C1 segment of cervical spinal cord (tissue), 14 donors: ENCODE measurements at places on chromosomes 2 and 18.

DNA sequence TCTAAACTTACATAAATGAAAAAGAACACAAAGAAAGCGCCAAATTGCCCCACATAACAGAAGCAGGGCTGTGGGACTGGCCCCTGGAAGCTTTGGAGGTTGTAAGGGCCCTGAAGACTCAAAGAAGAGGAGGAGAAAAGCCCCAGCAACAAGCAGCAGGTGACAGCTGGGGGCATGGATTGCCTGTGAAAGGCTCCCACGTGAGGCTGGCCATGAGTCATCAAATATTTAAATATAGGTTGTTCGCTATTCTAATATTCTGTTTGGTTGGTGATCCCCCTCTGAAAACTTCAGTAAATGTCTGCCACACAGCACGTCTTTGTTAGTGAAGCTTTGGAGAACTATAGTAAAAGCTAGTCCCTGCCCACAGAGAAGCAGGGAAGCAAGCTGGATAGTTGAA lies 132.4 kb downstream of the MREG start:
- no peak for DNase-seq

- DNase-seq: no peak
Measured at GRCh38 chr18:62445386-62445917, 77.4 kb upstream of the ZCCHC2 start.

- no peak for DNase-seq
Measured at GRCh38 chr2:134491771-134492441, 226.9 kb downstream of the TMEM163 start.

- no peak for DNase-seq
Measured at GRCh38 chr2:138699421-138699820, 80.8 kb downstream of the NXPH2 start.

DNA sequence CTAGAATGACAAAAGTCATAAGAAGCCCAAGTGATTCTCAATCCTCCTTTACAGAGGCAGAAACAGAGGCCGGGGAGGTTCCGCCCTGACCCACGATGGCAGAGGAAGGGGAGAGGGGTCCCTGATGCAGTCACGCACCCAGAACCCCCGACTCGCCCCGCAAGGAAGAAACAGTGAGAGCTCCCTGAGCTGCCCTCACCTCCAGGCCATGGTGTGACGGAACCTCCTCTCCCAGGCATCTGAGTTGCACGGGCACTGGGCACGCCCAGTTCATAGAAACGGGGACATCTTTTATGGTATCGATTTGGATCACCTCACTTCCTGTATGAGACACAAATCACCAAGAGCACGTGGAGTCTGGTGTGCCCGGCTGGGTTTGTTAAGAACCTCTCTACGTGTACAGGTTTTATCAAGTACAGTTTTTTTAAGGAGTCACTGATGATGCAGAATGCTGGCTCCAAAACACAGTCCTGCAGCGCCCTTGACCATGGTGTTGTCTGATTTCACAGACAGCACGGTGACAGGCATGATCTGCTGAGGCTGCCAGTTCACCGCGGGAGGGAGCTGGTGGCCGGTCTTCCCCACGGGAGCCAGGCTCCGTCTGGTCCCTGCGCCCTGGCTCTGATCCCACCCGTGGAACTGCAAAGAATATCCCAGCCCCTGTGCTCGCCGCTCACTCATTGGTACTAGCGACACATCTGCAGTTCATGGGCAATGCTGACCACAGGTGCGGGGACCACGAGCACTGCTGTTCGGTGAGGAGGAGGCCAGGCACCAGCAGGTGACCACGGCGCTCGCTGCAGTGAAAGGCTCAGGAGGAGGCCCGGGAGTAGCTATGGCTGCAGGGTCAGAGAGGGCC lies 35.6 kb downstream of the PXDN start:
- DNase-seq: no peak

DNA sequence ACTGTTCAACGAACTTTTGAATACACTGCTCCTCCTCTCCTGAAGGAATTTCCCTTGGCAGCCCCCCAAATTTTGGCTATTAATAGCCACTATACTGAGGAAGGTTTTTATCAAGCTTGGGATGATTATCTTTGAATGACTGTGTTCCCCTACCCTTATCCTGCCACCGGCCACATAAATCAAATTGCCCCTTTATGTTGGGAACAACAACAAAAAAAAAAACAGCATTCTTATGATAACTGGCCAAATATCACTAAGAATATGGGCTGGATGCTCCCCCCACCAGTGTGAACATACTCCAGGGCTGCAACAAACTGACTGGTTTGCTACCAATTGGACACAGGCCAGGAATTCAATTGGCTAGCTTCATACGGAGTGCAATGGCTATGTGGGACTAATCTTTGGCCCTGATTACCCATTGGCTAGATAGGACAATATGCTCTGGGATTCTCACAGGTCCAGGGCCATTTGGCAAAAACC lies 20.6 kb downstream of the DUSP11 start:
- DNase-seq: no peak

GRCh38 chr2:106195981-106196380 lies 1.9 kb upstream of the UXS1 start:
- DNase-seq: no peak

GRCh38 chr18:49994410-49994809 lies 181.1 kb upstream of the ACAA2 start:
- DNase-seq: no peak

GRCh38 chr18:77911971-77912605 lies 662.4 kb downstream of the GALR1 start:
- no peak for DNase-seq

DNA sequence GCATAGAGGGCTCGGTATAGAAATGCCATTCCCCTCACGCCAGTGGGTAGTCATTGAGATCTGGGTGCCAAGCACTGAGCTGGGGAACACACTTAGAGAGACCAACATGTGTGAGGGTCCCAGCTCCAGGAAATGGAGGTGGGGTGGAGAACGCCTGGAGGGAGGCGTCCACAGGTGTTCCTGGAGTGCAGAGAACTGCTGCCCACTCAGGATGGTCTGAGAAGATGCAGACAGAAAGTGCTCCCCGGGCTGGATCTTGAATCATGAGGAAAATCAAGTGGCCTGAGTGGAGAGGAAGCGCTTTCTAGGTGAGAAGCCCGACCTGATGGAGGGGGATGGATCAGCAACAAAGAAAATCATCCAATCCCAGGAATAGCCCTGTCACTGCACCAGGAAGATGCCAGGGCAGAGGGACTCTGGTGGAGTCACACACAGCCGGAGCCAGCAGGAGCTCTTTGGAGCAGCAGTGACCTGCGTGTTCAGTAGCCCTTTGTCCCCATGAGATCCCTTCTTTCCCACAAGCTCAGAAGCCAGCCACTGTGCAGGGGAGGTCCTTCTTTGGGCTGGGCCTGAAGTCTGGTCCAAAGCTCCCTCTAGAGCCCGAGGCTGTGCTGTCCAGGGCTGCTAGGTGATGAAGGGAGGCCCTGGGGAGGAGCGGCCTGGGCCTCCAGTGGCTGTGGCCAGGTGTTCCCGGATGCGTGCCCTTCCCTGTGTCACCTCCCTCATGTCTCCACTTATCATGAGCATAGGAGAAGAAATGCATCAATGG lies 112.3 kb downstream of the RNF144A start:
- DNase-seq: no peak

GRCh38 chr18:44637210-44638033 lies 43.3 kb upstream of the SETBP1 start:
- DNase-seq: no peak

DNA sequence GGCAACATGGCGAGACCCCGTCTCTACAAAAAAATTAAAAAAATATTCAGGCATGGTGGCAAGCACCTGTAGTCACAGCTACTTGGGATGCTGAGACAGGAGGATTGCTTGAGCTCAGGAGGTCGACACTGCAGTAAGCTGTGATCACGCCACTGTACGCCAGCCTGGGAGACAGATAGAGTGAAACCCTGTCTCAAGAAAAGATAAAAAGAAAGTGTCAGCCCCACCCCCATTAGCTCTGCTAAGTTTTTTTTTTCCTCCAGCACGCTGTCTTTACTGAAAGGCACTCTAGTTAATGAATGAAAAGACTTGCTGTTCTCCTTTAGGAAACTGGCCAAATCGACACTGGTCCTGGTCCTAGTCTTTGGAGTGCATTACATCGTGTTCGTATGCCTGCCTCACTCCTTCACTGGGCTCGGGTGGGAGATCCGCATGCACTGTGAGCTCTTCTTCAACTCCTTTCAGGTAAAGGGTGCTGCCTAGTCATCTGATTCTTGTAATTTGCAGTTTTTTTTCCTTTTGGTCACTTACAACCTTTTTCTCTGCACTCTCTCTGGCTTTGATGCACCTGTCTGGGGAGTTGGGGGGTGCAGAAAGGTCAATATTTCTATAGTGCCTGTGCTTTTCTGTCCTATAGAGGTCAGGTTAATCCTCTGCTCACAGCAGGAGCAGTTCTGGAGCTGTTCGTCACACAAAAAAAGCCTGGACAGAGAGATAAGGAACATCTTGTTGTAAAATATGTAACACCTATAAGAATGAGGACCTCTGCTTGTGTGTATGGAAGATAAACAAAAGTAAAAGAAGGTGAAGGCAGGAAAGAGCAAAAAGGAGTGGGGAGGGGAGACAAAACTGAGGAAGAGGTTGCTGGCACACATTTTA lies 82.3 kb downstream of the PTH2R start:
- DNase-seq: no peak

GRCh38 chr2:211387734-211388133 lies 831.3 kb downstream of the CPS1 start:
- DNase-seq: no peak

DNA sequence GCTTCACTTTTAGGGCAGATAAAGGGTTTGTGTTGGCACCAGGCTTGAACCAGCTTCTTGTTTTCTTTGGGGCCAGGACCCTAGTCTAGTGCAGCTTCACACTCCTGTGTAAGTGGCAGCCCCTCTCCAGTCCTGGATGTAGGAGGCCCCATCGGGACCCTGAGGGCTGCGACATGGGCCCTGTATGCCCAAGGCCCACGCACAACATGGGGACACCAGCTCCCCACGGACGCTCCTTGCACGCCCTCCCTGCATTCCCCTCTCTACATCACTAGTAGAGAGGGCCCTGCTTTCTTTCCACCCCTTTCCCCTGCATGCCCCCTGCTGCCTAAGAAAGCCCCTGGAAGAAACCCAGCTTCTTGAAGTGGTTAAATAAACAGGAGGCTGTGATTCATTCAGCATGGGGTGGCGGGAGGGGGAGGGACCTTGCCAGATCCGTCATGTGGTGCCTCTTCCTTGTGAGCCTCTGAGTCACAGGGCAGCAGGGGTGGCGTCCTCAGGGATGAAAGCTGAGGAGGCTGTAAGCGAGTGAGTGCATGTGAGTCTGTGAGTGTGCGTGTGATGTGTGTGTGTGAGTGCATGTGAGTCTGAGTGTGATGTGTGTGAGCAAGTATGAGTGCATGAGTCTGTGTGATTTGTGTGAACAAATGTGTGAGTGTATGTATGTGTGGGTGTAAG lies 42.5 kb downstream of the COPS8 start:
- DNase-seq: no peak

GRCh38 chr2:106062627-106063026 lies 131.5 kb downstream of the UXS1 start:
- no peak for DNase-seq

GRCh38 chr2:228167290-228167689 lies 14.2 kb downstream of the SPHKAP start:
- no peak for DNase-seq

- DNase-seq: no peak
Measured at GRCh38 chr18:22452226-22452668, 34.5 kb upstream of the CTAGE1 start.

- DNase-seq: no peak
Measured at GRCh38 chr2:203396667-203397066, 68.5 kb downstream of the ABI2 start.

DNA sequence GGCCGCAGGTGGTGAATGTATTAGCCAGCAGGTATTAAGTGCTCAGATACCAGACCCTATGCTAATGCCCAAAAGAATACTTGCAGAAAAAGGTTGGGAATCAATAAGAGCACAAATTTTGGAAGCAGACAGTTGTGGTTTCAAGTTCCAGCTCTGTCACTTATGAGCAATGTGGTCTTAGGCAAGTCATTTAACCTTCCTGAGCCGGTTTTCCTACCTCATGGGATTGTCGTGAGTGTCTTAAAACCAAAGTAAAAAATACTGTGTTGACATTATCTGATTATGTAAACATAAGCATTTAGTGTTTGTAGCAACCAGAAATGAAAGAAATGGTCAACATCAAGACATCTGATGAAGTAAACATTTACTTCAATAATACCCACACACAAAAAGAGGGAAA lies 93.0 kb upstream of the CHST9 start:
- DNase-seq: no peak

GRCh38 chr18:13608791-13609532 lies 117.4 kb downstream of the FAM210A start:
- no peak for DNase-seq

DNA sequence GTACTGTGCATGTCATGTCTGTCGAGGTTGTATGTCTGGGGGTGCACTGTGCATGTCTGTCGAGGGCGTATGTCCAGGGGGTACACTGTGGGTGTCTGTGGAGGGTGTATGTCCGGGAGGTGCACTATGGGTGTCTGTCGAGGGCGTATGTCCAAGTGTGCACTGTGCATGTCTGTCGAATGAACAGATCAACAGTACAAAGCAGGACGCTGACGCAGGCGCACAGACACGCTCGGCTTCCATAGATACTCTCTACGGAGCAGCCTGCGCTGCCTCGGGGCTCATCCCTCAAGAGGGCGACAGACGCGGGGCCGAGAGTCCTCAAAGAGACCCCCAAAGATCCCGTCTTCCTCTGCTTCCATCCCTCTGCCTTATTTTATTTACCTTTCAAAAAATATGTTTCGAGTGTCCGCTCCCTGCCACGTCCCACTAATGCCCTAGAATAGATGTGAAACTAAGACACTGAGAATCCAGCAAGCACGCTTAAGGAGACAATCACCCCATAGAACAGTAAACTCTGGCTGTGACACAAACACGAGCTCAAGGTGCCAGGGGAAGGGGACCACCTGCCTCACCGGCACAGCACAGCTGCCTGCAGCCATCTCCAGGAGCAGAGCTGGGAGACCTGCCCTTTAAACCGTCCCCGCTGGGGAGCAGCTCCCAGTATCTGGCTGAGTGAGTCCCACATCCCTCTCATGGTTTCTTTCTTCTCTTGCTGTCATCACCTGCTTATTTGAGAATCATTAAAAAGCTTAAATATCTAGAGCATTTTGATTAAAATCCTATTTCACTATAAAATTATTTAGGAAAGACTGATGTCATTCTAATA lies 250.5 kb upstream of the MYT1L start:
- DNase-seq: no peak

- DNase-seq: no peak
Measured at GRCh38 chr2:161005170-161005569, 155.1 kb upstream of the TANK start.

- DNase-seq: no peak
Measured at GRCh38 chr2:29123617-29124349, 8.6 kb downstream of the CLIP4 start.
